Activated CD4-positive, alpha-beta T cell treated with anti-CD3 and anti-CD28 coated beads for 4 hours (primary cell): ENCODE measurements at places on chromosomes 6 and 20.

DNA sequence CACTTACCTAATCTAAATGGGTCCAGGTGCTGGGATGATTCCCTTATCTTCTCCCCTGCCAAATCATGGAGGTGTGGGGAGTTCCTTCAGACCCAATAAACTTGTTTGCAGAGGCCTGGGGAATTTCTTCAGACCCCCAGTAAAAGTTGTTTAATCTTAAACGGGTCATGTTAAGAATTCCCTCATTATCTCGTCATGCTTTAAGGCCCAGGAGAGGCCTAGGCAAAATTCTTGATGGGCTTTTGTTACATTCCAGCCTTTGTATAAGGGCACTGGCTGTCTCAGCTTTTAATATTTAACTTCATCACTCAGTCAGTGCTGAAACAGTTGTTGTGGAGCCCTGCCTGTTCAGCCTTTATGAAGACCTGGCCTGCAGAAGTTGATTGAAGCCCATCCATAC lies 11.0 kb upstream of the SLC35B3 start:
- DNase-seq, result no peak

- DNase-seq, result no peak
Measured at GRCh38 chr6:108650325-108650724, 89.6 kb downstream of the FOXO3 start.

DNA sequence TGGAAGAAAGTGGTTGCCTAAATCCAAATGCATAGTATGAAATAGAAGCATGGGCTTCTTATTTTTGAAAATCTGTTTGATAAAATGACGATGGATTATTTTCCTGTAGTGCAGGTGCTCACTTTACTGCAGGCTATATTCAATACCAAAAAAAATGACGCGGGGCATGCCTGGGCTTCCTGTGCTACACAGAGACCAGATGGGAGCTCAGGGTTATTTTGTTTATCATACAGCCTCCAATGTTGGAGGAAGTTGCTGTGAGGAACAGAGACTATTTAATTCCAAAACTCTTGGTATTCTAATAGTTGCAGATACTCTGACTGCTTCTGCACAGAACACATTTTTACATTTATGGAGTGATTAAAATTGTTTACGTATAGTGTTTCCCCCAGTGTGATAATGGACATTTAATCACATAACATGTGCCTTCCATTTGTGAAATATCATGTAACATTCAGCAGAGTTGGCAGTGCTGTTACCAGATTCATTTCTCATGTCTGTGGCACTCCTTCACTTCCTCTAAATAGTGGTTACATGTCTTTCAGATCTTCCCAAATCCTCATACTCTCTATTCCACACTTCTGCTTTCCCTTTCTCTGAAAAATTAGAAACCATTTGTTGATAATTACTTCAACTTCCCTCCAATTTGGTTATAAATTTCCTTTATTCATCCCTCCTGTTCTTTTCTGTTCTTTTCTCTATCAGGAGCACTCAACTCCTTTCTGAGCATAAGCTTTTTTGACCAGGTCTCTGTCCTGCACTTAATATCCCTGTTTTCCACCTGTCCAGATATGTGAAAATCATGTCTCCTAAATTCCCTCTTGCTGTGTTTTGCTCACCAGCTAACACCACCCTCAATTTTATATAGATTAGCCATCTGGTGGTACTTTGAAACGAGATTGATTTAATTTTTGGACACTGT lies 121.6 kb downstream of the ADGRB3 start:
- DNase-seq, result no peak

DNA sequence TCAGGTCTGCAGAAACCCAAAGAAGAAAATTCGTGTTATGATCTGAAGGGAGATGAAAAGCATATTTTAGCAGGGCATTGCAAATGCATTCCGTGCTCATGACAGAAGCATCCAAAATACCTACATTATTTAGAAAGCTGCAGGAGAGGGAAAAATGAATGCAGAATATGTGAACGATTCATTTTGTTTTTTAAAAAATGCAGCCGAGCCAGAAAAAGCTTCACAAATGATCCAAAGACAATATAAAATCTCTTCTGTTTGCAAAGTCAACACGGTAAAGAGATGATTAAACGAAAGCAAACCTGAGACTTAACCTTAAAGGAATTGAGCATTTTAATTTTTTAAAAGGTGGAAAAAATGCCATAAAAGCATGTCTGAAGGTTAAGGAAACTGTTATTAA lies 136.1 kb upstream of the SULF2 start:
- no peak for DNase-seq

- no peak for DNase-seq
Measured at GRCh38 chr6:68990317-68990716, 355.2 kb downstream of the ADGRB3 start.

DNA sequence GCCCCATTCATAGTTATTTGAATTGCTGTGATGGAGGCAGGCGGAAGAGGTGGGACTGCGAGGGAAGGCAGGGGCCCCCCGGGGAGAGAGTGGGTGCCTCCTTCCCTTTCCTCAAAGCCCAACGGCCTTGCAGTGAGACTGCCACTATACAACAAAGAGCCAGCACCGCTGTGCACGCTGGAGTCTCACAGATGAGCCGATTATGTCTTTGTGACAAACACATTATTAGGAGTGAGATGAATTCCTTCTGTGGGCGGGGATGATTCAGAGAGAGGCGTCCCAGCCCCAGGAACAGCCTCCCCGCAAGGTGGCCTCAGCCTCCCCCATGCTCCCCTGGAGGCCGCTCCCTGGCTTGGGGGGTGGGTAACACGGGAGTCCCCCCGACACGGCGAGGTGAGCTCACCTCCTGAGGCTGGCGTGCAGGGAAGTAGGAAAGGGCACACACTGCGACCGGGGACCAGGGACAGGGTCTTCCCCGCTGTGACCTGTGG lies 26.7 kb downstream of the NTSR1 start:
- peak; percentile 40 for DNase-seq

- DNase-seq, result no peak
Measured at GRCh38 chr6:79385893-79386292, 151.3 kb downstream of the LCA5 start.

DNA sequence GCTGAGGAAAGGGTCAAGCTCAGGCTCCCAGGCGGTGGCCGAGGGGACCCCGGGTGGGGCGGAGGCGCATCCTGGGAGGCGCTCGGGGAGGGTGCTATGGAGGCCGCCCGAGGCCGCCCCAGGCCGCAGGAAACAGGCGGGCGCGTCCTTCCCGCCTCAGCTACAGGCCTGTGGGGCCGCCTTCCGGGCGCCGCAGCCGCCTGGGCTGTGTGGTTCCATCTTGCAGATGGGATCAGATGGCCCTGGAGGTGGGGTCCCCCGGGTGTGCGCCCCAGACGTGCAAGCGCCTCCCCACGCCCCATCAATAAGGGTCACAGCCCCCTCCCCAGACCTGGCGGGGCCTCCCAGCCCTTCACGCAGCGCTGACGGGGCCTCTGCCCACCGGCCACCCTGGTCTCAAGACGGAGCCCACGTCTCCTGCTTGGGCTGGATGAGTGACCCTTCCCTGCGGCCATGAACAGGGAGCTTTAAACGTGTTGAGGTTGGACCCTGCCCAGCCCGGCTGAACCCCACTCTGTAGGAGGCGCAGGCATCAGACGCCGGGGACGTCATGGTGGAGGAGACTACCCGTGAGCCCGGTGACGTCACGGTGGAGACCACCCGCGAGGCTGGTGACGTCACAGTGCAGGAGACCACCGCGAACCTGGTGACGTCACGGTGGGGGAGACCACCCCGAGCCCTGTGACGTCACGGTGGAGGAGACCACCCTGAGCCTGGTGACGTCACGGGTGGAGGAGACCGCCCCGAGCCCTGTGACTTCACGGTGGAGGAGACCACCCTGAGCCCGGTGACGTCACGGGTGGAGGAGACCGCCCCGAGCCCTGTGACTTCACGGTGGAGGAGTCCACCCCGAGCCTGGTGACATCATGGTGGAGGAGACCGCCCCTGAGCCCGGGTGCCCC lies 267.0 kb downstream of the DLL1 start:
- DNase-seq, result no peak

DNA sequence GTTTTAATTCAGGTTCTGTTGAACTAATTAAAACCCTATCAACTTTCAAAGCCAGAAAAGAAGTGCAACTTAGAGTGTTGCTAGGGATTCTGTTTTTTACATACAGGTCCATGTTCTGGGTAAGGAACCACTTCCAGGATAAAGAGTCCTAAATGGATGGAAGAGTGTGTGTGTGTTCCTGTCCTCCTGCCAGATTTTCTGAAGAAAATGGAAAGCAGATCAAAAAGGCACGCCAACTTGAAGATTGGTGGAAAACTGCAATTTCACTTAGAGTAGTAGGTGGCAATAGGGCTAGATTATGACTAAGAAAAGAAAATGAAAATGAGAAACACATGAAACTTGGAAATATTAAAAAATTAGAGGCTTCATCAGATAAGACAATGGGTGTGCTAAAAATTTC lies 85.3 kb downstream of the COL21A1 start:
- DNase-seq, result no peak

DNA sequence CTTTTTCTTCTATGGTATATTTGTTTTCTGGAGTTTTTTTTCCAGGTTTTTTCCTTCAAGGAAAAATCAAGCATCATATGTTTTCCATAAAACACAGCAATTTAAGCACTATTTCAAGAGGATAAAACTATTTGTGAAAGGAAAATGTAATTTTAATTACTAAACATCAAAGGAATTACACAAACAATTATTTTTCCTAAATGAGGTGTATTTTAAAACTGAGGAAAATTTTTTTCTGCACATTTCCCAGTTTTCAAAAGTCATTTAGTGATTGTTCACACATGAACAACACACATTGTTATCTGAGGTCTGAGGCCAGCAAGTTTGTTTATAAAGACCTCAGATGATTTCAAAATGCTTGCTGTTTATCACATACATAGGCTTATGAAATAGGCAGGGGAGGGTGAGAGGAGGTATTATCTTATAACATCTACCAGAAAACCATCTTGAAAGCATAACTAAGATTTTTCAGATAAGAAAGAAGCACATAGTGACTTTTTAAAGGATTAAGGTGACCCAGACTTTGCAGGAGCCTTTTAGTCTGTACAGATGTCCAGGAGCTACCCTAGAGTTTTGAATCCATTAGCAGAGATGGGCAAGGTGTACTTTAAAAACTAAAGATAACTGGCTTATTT lies 381.6 kb downstream of the GJA1 start:
- no peak for DNase-seq

- DNase-seq, result no peak
Measured at GRCh38 chr6:18820725-18821124, 433.6 kb downstream of the RNF144B start.

GRCh38 chr6:3202999-3203696 lies 24.3 kb downstream of the TUBB2B start:
- DNase-seq, result no peak

DNA sequence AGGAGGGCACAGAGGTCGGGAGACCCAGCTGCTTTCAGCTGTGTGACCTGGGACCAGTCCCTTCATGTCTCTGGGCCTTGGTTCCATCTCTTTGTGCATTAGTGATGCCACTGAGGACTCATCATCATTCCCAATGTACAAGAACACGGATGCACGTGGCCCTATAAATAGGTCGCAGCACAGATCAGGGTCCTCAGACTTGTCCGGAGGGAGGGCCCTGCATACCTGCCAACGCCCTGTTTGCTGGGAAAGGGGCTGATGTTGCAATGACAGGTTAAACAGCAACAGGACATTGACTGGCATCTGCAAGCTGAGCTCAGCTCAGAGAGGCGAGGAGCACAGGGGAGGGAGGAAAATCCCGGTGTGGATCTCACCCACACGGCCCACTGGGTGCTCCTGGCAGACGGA lies 21.8 kb downstream of the TGM2 start:
- DNase-seq, result no peak

DNA sequence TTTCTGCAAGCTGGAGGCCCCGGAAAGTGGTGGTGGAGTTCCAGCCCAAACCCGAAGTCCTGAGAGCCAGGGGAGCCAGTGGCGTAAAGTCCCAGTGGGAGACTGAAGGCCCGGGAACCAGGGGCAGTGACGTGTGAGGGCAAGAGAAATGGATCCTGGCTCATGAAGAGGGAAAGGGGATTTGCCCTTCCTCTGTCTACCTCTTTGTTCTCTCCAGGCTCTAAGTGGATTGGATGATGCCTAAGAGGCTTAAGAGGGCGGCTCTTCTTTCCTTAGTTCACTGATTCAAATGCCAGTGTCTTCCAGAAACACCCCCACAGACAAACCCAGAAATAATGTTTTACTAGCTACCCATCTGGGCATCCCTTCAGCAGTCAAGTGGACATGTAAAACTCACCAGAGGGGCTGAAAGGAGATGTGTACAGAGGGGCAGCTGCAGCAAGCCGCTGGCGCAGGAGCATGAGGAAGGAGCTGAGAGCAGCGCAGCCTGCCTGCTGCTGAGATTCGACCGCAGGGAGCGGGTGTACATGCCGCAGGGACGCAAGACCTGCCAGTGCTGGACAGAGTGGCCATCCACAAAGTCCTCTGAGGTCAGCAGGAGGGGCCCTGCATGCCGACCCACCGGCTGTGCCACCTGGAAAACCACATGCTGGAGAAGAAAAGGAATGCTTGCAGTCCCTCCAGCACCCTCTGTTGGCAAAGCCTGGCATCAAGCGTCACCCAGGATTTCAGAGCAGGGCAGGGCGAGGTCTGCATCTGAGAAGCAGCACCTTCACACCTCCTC lies 29.5 kb downstream of the CDYL start:
- DNase-seq, result peak; percentile 15

DNA sequence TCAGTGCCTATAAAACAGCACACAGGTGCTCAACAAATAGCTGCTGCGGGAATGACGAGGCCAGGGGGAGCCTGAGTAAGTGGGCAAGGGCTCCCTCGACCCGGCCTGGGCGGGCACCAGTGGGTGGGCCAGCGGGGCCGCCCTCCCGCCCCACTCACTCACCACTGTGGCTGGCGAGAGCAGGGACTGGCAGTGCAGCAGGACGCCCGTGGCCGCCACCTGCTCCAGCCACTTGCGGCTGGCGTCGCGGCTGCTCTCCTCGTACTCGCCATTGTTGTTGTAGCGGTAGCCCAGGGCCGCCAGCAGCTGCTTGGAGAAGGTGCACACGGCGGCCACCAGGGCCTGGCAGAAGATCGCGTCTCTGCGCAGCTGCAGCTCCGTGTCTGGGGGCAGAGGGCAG lies 191.5 kb downstream of the PREX1 start:
- no peak for DNase-seq

- DNase-seq, result no peak
Measured at GRCh38 chr6:116118608-116119007, 7.3 kb downstream of the COL10A1 start.

DNA sequence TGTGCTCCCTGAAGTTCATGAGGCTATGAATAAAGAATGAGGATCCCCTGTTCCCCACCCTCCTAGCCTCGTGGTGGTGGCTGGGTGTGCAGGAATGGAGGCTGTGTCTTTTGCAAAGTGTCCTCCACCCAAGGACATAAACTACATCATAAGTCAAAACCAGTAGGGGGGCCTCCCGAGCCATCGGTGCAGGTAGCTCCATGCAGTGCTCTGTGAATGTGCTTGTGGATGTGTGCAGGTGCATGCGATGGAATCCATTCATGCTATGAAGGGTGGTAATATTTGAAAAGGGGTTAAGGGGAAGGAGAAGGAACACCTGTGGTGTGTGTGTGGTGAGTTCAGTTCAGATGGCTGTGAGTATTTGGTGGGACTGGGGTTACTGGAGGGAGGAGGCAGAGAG lies 197.3 kb downstream of the NRN1 start:
- DNase-seq, result no peak

DNA sequence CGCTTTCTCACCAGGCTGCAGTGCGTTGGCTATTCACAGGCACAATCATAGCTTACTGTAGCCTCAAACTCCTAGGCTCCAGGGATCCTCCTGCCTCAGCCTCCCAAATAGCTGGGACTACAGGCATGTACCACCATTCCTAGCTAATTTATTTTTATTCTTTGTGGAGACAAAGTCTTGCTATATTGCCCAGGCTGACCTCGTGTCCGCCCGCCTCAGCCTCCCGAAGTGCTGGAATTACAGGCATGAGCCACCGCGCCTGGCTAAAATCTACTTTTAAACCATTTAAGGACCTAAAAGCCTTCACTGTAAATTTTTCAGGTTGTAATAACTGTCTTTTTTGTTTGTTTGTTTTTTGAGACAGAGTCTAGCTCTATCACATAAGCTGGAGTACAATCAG lies 15.2 kb downstream of the SAMHD1 start:
- no peak for DNase-seq
